ENCODE measurements at places on chromosomes 3 and 15.
A peak's percentile ranks its signal among the peaks of the same experiment; 100 is the strongest.

- DNase-seq, result no peak
Measured at GRCh38 chr3:109944836-109945235, 607.5 kb upstream of the DPPA4 start.

- DNase-seq, result peak; percentile 16
Measured at GRCh38 chr3:156892701-156893100, 66.5 kb downstream of the LEKR1 start.

DNA sequence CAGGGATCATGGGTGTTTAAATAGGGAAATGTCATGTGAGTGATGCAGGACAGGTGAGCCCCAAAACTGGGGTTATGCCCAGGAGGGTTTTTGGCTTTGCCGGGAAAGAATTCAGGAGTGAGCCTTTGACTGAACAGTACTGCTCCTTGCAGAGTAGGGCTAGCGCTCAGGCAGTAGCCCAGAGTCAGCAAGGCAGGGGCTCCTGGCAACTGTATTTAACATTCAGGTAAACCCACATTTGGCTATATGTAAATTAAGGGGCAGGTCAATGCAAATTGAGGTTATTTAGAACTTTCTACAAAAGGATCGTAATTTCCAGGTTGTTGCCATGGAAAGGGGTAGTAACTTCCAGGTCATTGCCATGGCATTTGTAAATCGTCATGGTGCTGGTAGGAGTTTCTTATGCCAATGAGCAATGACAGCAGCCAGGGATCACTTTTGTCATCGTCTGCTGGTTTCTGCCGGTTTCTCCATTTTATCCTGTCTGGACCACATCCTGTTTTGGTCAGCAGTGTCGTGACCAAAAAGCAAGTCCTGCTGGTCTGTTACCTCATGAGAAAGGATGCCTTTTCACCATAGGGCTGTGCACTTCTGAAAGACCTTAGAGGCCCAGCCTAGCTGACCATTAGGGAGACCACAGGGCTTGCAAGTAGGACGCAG, 24.3 kb downstream of the MTHFS start:
- no peak for DNase-seq

- no peak for DNase-seq
Measured at GRCh38 chr3:132726341-132726823, 4.2 kb upstream of the NPHP3 start.

- no peak for DNase-seq
Measured at GRCh38 chr15:97691799-97692198, 268.7 kb upstream of the ARRDC4 start.

DNA sequence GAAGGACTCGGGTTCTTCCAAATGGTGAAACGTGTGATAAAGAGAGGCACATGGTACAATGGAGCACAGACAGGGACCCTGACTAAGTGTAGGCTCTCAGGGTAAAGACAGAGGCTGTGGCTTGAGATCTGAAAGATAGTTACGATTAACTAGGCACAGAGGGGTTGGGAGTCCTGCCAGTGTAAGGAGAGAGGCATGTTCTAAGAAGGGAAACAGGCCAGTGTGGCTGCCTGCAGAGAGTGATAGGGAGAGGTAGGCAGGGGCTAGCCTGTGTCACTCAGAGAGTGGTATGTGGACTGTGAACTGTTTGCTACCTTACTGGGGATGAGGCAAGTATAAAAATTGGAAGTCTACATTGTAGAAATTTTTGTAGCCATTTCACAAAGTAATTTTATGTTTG, 109.5 kb downstream of the PEX5L start:
- DNase-seq, result no peak

- DNase-seq, result no peak
Measured at GRCh38 chr3:98779541-98780335, 16.6 kb downstream of the ST3GAL6 start.

GRCh38 chr15:96867992-96868391, 537.5 kb downstream of the NR2F2 start:
- DNase-seq, result no peak

GRCh38 chr3:5212628-5213573, 25.4 kb downstream of the EDEM1 start:
- no peak for DNase-seq

- no peak for DNase-seq
Measured at GRCh38 chr3:147493666-147494065, 84.5 kb downstream of the ZIC1 start.

DNA sequence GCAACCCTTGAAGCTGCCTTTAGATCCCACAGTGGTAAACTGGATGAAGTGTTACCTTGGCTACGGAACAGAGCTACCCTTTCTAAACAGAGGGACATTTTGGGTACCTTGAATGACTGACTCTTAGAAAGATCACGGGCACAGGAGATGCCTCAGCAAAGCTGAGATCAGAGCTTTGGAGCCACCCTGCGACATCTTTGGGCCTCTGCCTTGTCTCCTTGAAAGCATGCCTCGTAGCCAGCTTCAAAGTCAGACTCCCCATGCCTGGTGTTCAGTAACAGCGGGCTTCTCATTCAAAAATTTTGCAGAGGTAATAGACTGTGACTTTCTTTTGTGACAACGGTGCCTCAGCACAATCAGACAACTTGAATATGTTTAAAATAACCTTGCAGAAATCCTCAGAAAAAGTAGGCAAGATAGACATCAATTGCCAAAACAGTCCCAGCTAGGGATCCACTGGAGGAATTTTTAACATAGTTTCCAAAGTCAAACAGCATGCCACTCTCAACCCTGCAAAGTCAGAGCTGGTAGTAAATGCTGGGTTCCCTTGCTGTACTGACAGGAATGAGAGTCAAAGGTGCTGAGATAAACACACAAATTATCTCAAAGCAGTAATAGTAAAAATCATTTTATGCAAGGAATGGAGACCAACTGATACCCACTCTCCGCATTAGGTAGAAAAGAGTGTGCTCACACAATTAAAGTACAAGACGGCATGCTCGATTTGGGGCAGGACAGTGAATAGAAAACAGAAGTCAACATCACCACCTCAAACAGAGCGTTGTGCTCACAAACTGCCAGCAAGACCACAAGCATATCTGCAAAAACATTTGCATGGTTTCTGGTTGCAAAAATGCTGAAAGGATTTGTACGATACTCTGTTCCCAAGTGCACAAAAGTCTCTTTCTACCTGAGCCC, 82.1 kb downstream of the MYO1E start:
- no peak for DNase-seq

GRCh38 chr3:146161663-146162002, 649 bp upstream of the PLOD2 start:
- no peak for DNase-seq

- no peak for DNase-seq
Measured at GRCh38 chr15:29134239-29134638, 135.4 kb downstream of the NSMCE3 start.

DNA sequence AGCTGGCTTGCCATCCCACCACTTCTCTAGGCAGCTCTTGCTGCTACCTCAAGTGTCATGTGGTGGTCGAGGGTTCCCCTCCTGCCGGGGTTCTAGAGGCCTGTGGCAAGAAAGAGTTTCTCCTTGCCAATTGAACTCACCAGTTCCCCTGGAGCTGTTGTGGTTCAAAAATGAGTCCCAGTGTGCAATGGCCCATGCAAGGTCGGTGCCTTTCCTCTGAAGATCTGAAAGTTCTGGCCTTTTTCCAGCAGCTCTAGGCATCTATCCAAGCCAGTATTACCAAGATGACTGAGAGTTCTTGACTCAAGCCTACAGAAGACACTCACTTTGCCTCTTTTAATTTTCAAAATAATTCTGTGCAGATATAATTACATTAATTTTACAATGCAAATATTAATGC, 163.6 kb downstream of the KCNMB2 start:
- DNase-seq, result no peak

DNA sequence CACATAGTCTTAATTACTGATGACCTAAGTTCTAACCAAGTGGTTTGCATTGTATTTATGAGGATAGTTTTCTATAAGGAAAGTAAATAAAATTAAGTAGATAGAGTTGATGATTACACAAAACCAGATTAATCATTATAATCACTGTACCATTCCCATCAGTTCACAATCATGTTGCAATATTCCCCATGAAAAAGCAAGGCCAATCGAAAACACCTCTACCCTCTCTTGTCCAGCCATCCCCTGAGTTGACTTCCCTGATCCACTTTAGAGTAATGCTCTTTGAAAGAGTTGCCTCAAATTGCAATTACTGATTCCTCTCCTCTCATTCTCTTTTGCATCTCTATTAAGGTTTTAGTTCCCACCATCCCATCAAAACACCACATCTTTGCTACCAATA, 21.0 kb downstream of the BCHE start:
- no peak for DNase-seq

GRCh38 chr15:88894819-88895767, at the start of gene HAPLN3:
HAPLN3 (minus strand) TSS chr15:88895544; CDS start chr15:88887298, 8,246 bp downstream.
- DNase-seq, result no peak

- peak; percentile 54 for DNase-seq
Measured at GRCh38 chr15:43329960-43330779, at the start of gene LCMT2. LCMT2 (minus strand) TSS chr15:43330573; CDS start chr15:43330489, 84 bp downstream.

Data from AG04449 (cell line).